ENCODE measurements at places on chromosomes 12 and 14. TPM values are rescaled to one million over a fixed set of nuclear protein-coding genes. Genes with fewer than 3 reads are reported as not detected.

Gene ADAMTS20
- total RNA-seq: 0.66 TPM

DNA sequence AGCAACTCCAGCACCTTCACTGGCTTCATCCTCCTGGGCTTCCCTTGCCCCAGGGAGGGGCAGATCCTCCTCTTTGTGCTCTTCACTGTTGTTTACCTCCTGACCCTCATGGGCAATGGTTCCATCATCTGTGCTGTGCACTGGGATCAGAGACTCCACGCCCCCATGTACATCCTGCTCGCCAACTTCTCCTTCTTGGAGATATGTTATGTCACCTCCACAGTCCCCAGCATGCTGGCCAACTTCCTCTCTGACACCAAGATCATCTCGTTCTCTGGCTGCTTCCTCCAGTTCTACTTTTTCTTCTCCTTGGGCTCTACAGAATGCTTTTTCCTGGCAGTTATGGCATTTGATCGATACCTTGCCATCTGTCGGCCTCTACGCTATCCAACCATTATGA, 6.8 kb downstream of the OR11G2 start:
- no peak for DNase-seq

DNA sequence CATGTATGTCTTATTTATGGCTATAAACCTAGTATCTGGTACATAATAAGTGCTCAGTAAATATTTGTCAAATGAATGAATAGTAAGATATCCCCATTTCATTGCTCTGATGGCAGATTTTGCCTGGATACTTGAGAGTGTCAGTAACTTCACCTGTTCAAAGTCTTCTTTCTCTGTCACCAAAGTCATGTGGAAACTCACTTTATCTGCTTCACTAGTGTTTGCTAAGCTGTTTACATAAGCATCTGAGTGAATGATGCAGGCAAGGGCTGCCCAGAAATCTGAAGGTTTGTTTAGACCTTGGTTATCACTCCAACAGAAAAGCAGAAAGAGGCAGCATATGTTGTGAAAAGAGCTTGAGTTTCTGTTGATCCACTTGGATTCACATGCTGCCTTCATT, 4.3 kb downstream of the OR4E1 start:
- DNase-seq: no peak

GRCh38 chr14:35696575-35696974, 112.5 kb downstream of the RALGAPA1 start:
- no peak for DNase-seq

Measured in astrocyte (in vitro differentiated cells and primary cell).